ENCODE measurements at places on chromosomes 4 and X. TPM values are rescaled to one million over a fixed set of nuclear protein-coding genes. Genes with fewer than 3 reads are reported as not detected.
A peak's percentile ranks its signal among the peaks of the same experiment; 100 is the strongest.

DNA sequence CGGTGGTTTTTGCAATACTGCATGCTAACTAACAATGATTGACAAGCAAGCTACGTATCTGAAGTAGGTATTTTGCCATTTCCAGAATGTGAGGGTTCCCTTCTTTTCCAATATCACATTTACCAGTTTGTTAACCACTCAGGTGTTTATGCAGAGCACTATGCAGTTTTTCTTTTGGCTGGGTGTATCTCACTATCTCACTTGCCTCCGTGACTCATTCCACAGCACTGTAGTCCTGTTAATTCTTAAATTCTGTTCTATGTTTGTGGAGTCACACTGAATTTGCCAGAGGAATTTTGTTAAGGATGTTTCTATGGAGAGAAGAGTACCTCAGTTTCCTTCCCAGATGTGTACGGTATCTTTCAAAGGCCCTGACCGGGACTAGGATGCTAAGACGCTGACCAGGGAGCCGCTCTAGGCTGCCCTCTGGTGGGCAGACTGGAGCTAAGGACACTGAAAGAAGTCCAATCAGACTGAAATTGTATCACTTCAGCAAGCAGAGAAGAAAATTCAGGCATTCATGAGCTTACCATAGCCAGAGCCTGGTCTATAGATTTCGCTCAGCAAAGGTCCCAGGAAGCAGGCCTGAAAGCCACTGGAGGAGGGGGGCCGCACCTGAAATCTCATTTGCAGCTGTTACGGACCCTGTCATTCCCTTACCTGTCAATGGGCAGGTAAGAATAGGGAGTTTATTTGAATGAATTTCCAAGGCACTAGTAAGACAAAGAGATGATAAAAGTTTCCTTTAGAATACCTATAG is 388.4 kb upstream of the SPOCK3 start:
- DNase-seq, result peak; percentile 3

- DNase-seq, result no peak
Observed at GRCh38 chr4:67207941-67208441, 337.3 kb downstream of the CENPC start.

DNA sequence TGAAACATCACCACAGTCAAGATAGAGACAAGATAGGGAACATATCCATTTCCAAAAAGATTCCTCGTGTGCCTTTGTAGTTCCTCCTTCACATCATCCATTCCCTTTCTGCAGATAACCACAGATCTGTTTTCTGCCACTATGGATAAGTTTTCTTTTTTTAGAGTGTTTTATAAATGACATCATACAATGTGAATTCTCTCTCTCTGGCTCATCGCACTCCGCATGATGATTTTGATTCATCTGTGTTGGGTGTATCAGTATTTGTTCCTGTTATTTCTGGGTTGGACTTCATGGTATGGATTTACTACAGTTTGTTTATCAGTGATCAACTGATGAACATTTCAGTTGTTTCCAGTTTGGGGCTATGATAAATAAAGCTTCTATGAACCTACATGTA is 23.2 kb upstream of the ANXA3 start:
- no peak for DNase-seq

- DNase-seq, result no peak
Observed at GRCh38 chrX:153848325-153848724, 18.0 kb upstream of the PDZD4 start.

CT47A7 gene
- polyA plus RNA-seq, result not detected

MAGEE1 gene
- 0.16 TPM for polyA plus RNA-seq

GUCY1A1 gene
- 1.9 TPM for polyA plus RNA-seq

TLR3 gene
- polyA plus RNA-seq, result 1.1 TPM

All from AG04450 (cell line).